ENCODE measurements at places on chromosomes 7 and 10.

GRCh38 chr10:121270906-121271305 lies 327.3 kb downstream of the FGFR2 start:
- DNase-seq, result no peak

DNA sequence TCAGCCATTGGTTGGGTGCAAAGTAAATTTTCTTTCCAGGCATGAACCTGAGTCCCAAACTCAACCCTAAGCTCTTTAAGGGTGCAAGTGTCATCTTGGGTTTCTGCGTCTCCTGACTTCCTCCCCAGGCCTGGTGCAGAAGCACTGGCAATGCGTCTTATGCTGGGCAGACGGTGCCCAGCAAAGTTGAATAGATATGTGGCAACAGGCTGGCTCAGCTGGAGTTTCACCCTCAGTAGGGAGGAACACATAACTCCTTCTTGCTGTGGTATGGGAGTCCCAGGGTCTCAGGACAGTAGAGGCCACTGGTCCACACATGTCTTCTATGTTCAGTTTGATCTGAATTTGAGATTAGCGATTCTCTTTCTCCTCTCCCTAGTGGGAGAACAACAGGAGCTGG lies 181.3 kb downstream of the RPS24 start:
- DNase-seq, result no peak

DNA sequence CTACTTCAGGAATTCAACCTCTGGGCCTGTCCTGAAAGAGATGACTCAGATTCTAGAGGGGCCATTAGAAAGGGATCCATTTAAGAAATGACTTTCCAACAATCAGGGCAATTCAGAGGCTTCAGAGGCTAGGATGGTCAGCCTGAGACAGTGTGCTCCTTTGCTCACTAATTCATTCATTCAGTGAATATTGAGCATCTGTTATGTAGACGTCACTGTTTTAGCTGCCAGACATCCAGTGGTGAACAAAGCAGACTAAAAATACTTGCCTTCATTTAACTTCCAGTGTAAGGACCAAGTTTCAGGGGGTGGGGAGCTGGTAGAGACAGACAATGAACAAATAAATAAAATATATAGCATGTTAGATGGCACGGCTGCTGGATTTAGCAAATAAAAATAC lies 1.6 kb downstream of the KIAA1217 start:
- no peak for DNase-seq

- no peak for DNase-seq
These were observed 1090.8 kb downstream of the TYW1 start for GRCh38 chr7:68087401-68087800.

DNA sequence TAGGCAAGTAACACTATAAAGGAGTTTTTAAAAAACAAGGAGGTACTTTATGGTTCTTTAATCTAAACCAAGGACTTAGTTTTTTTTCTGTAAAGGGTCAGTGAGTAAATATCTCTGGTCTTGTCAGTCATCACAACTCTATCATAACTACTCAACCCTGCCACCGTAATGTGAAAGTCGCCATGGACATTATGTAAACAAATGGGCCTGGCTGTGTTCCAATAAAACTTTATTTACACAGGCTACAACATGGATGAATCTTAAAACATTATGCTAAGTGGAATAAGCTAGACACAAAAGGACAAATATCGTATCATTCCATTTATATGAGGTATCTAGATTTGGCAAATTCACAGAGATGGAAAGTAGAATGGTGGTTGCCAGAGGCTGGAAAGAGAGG lies 60.8 kb upstream of the SP4 start:
- DNase-seq, result no peak

DNA sequence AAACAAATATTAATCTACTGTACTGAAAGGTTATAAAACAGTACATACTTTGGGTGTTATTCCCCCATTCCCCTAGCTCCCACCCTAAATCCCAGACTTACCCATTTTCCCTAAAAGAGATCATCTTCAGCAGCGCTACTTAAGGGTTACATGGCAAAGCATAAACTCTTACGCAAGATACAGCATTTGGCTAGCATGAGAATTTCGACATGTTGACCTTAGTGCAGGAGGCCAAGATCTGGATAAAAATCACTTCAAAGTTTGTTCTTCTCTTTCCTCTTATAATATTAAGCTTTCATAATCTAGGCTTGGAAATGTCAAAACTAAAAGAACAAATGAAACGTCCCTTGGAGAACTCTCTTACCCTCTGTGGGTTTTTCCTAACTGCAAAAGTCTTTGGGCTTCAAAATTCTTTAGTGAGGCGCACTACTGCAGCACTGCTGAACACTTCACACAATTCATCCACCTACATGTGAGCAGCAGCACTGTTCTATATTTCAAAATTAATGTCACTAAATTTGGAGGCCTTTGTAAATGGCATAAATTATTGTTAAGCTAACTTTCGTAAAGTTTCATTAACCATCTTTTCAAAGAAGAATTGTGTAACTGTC lies 59.5 kb upstream of the PDLIM1 start:
- no peak for DNase-seq

GRCh38 chr7:159030490-159031134 lies 114.1 kb downstream of the VIPR2 start:
- no peak for DNase-seq

- DNase-seq, result no peak
These were observed 47.2 kb upstream of the SFTPD start for GRCh38 chr10:79995979-79996634.

- DNase-seq, result no peak
These were observed 53.1 kb downstream of the INPP5F start for GRCh38 chr10:119778776-119779445.

DNA sequence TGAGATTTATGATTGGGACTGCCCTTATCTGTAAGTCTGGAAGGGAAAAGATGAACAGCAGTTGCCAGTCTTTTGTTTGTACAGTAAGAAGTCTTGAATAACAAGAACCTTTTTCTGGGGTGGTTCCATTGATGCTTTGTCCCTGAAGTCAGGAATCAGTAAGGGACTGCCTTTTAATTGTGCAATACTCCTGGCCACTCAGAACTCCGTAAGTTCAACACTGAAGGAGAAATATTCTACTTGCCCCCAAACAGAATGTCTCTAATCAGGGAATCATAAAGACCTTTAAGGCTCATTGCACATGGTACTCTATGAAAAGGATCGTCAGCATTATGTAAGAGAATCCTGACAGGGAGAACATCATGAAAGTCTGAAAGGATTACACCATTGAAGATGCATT lies 361.4 kb downstream of the EXOC4 start:
- DNase-seq, result peak; percentile 0

DNA sequence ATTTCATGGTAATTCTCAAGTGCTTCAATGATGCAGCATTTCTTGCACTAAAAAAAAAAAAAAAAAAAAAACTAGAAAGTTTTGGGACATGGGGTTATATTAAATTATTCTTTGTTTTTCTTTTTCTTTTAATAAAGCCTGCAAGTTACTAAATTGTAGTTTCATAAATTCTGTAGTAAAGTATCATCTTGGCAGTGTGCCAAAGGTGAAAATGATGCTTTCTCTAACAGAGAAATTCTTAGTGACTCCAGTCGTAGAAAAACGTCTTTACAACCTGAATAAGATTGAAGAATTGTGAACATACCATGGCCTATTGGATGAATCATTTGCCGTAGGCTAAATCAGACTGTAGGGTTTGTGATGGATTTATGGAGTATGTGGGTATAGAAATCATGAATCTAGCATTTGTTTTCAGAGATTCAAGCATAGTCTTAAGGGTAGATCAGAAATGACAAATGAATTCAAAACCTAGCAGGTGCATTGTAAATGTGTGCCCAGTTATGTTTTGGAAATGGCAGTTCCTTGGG lies 27.1 kb downstream of the RBM17 start:
- DNase-seq, result no peak

GRCh38 chr10:62186999-62187675 lies 81.5 kb downstream of the RTKN2 start:
- DNase-seq, result no peak

DNA sequence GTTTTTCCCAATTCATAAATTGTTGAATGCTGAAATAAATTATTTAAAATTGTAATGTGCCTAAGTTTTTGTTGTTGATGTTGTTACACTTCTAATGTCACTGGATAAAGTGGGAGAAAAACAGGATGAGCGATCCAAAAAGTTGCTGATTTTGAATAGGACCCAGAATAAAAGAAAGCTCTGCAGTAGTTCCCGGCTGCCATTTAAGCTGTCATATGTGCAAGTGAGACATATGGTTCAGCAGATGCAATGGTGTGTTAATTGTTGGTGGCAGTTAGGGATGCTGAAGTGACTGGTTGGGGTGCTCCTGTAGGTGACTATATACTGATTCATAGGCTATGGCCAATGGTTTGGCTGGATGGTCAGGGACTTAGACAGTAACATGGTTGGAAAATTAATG lies 1517.4 kb upstream of the LRRTM3 start:
- no peak for DNase-seq

DNA sequence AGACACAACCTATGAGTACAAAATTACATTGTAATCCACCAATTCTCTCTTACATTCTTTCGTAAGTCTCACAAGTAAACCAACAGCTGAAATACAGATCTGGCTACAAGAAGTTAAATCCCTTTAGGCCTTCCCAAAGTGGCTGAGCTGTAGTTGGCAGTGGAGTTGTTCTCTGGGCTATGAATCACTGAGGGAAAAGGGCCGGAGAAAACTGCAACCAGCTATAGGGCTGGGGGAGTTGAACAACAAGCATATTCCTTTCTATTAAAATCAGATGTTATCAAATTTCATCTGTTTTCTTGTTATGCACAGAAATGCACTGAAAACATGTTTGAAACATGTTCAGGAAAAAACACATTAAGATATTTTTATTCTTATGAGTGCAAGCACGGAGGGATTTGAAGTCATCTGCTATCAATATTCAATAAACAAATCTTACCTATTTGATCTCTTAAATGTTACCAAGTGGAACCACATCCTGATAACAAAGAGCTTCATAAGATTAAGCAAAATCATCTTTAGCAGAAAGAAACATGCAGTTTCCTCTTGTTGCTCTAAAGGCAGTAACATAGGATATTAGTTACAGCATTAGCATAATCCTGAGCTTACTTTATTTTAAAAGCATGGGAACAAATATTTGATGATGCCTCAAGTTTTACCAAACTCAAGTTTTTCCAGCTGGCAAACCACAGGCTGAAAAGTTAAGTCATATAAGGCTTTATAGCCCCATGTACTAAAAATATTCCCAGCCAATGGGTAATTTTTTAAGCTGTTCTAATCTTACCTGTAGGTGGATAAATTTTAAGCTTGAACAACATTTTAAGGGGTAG lies 212.7 kb downstream of the TAX1BP1 start:
- DNase-seq, result no peak

- DNase-seq, result no peak
These were observed 5.8 kb upstream of the CYP2C18 start for GRCh38 chr10:94677691-94678090.

DNA sequence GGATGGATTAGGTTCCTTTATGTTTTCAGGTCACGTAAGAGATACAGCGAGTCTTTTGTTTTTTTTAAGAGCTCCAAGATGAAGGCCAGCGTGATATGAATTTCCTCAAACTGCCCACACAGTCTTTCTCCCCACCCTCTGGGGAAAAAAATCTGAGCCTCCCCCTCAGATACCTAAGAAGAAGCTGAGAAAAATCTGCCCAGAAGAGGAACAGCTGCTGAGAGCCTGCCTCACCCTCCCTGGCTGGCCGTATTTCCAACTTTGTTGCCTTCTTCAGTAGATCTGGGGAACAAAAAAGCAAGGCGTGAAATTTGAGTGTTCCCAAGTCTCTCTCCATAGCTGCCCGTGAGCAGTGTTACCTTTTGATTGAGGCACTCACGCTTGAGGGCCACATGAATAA lies 208.1 kb downstream of the KIAA1217 start:
- no peak for DNase-seq

DNA sequence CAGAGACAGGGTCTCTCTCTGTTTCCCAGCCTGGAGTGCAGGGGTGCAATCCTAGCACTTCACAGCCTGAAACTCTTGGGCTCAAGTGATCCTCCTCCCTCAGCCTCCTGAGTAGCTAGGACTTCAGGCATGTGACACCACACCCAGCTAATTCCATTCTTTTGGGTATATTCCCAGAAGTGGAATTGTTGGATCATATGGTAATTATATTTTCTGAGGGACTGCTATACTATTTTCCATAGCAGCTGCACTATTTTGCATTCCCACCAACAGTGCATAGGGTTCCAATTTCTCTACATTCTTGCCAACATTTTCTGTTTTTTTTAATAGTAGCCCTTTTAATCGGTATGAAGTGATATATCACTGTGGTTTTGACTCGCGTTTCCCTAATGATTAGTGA lies 30.0 kb upstream of the RAB11FIP2 start:
- no peak for DNase-seq

DNA sequence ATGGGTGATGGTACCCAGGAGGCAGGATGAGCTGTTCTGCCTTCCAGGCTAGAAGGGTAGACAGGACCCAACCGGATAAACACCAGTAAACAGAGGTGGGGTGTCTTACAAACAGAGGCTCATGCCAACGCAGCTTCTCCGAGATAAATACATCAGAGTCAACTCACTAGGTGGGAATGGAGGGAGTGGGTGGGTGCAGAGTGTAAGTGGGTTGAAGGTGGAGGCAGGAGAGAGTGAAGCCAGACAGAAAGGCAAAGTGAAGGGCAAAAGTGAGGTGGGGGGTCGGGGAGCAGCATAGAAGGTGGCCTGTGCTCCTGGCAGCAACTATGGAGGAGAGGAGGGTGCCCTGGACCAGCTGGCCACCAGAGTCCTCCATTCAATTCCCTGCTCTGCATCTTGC lies 40.4 kb upstream of the COL13A1 start:
- no peak for DNase-seq

GRCh38 chr7:11252011-11252607 lies 278.4 kb downstream of the PHF14 start:
- no peak for DNase-seq

- DNase-seq, result no peak
These were observed 92.4 kb downstream of the ARID5B start for GRCh38 chr10:61993711-61994401.

DNA sequence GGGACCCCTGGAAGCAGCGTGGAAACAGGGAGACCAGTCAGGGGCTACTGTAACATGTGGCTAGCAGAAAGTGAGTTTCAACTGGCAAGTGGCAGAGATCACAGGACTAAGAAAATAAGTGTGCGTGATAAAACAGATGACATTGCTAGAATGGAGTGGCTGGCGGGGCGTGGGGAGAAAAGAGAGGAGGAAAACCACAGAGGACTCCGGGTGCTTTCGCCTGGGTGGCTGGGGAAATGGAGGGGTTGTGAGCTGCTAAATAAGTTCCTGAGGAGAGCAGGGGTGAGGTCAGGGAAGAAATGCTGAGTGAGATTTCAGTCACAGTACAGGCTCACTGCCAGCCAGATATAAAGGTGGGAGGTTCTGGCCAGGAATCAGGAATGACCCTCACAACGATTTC lies 166.9 kb downstream of the MYOF start:
- no peak for DNase-seq

GRCh38 chr10:46250481-46250880 lies 36.3 kb upstream of the ANTXRL start:
- no peak for DNase-seq

DNA sequence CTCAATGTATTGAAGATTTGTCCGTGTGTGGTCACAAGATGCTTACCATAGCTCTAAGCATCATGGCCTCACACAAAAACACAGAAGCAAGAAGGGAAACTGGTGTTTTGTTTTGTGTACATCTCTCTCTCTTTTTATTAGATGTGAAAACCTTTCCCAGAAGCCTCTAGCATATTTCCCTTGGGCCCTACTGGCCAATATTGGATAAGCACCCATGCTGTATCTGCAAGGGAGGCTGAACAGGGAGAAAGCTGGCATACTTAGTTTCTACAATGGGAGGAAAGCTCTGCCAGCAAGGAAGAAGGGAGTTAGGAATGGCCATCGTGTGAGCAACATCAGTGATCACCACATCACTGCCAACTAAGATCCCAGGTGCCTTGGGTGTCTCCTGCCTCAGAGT lies 9.6 kb upstream of the NAMPT start:
- no peak for DNase-seq

- no peak for DNase-seq
These were observed 165.4 kb downstream of the KIAA1217 start for GRCh38 chr10:24374134-24374915.

Data from neuronal stem cell (in vitro differentiated cells).